ENCODE measurements at places on chromosomes 5 and 9. TPM values are rescaled to one million over a fixed set of nuclear protein-coding genes. Genes with fewer than 3 reads are reported as not detected.

The OLFML2A gene
- 2.0 TPM for polyA plus RNA-seq

GRCh38 chr9:113428062-113428615 is 17.6 kb downstream of the C9orf43 start:
- DNase-seq = no peak

The ZFP2 gene
- 0.32 TPM for polyA plus RNA-seq

DNA sequence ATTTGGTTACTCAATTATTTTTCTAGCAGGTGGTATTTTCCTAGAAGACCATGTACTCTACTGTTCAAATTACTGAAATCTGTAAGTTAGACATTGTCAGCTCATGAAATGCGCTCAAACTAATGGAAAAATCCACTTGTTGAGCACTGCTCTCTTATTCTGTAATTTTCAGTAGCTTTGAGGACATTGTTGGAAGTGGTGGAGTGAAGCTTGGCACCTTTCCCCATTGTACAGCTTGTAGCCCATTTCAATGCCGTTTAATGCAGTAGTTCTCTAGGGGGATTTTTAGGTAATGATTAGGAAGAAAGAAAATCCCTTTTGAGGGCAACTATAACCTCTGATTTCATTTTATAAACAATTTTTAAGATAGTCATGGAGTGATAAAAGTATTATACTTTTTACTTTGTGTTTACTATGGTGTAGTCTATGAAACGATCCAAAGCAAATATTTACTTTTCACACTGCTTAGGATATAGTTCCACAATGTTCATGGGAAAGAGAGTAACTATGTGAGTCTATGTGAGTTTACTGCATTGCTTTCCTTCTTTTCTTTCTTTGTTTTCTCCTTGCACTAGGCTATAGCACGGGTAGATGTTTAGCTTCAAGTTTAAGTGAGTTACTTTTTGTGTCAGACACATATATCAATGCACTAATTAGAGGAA is 165.8 kb upstream of the ANKH start:
- DNase-seq = no peak

The CAVIN4 gene
- polyA plus RNA-seq = 0.21 TPM

DNA sequence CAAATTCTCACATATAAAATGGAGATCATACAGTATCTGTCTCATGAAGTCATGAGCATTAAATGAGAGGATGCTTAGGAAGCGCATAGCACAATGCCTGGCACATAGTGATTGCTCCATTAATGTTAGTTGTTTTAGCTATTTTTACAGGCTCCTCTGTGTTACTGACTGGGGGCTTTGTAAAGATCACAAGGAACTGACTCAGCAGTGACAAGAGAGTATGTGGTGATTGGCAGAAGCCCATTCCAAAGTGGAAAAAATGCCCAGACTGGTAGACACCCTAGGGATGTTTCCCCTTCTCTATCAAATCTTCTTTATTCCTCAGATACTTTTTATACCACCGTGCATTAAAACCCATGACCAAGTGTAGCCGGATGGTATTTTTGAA is 33.5 kb downstream of the ABLIM3 start:
- no peak for DNase-seq

DNA sequence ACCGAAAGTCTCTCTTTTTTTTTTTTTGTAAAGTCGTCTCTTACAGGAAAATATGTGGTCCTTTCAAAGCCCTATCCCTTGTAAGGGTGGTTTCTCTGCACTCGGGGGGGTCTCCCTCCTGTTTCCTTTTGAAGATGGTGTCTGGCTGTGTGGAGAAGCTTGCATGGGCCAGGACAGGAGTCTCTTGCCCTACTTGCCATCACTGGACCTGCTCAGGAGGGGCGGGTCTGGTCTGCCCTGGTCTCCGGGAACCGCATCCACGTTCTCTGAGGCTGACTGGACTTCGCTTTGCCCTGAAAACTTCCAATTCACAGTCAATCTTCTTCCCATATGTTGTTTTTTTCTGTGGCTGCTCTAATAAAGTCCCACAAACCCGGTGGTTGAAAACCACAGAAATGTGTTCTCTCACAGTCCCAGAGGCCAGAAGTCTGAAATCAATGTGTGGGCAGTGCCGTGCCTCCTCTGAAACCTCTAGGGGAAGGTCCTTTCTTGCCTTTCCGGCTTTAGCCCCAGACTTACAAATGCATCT is 92.9 kb upstream of the IER5L start:
- DNase-seq = peak; percentile 92

The GRM6 gene
- not detected for polyA plus RNA-seq

- no peak for DNase-seq
Observed at GRCh38 chr5:88551724-88552345, 283.2 kb upstream of the TMEM161B start.

- DNase-seq = no peak
Observed at GRCh38 chr5:43573058-43573457, 16.2 kb upstream of the PAIP1 start.

- DNase-seq = no peak
Observed at GRCh38 chr9:11701706-11702105, 991.5 kb upstream of the TYRP1 start.

The ARHGEF37 gene
- 0.92 TPM for polyA plus RNA-seq

The ZCCHC10 gene
- 21.1 TPM for polyA plus RNA-seq

- no peak for DNase-seq
Observed at GRCh38 chr5:28468166-28468565, 1429.8 kb upstream of the CDH9 start.

DNA sequence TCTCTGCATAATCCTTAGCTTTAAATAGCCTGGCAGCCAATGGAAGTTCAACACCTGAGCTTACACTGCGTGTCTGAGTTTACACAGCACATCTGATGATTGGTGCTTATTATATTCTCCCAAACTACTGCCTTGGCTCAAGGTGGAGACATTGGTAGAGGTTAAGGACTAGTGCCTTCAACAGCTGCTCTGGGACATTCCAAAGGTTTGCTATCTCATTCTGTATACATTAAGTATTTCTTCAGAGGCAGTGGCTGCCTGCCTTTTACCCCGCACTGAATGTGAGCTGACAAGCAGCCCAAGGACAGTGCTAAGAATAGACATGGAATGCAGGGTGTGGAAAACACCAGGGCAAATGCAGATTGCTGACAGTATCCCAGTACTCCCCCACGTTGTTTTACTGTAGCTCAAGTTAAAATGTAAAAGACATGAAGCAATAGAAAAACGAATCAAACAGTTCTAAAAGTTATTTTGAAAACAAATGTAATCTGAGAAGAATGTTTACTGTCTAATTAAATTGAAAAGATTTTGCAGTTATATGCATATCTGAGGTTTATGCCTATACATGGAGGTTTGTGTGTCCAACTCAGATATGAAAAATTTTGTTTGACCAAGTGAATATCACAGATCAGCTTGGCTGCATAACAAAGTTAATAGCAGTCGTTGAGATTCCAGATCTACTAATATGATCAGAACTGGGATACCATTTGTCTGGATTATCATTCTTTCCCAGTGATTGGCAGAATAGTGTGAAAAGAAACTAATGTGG is 1.8 kb downstream of the HSPB3 start:
- peak; percentile 51 for DNase-seq

The SCGB3A2 gene
- not detected for polyA plus RNA-seq

The PIGO gene
- polyA plus RNA-seq = 18.7 TPM

GRCh38 chr5:124494540-124495116 is 251.8 kb downstream of the ZNF608 start:
- no peak for DNase-seq

DNA sequence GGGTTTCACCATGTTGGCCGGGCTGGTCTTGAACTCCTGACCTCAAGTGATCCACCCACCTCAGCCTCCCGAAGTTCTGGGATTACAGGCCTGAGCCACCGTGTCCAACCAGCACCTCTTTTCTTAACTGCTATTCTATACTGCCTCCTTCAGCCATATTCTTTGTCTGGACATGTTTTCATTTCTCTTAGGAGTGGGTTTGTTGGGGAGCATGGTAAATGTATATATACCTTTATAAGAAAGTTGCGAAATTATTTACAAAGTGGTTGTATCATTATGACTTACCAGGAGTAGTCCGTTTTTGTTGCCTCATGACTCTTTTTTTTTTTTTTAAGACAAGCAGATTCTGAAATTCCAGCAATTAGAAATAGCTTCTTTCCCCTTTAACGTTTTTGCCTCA is 38.7 kb downstream of the CDC42SE2 start:
- no peak for DNase-seq

The MELK gene
- polyA plus RNA-seq = 21.2 TPM

All from BJ (cell line).